Fibroblast of skin of abdomen (primary cell): ENCODE measurements at places on chromosomes 2 and 18.

- no peak for DNase-seq
These were observed 85.7 kb downstream of the SUCLG1 start for GRCh38 chr2:84373391-84373790.

GRCh38 chr2:2582998-2583545, 252.0 kb upstream of the MYT1L start:
- DNase-seq: no peak

DNA sequence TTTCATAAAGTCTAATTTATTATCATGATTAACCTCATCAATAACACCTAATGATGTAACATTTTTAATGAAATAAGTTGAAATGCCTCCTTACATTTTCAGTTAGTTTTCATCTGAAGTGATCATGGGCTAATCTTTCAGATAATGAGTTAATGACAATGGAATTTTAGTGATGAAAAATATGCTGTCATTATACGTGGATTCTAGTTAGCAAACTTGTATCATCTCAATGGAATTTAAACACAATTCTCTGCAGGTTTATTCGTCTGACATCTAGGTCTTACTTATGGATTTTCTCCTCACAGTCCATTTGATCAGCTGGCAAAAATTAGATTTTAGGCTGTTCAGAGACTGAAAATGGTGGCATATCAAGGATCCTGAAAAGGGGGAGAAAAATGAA, 885.0 kb downstream of the SLC4A3 start:
- peak; percentile 80 for DNase-seq

- peak; percentile 26 for DNase-seq
These were observed 339 bp downstream of the ACAA2 start for GRCh38 chr18:49813069-49813318.

- no peak for DNase-seq
These were observed 22.1 kb downstream of the ASB18 start for GRCh38 chr2:236242057-236242495.

DNA sequence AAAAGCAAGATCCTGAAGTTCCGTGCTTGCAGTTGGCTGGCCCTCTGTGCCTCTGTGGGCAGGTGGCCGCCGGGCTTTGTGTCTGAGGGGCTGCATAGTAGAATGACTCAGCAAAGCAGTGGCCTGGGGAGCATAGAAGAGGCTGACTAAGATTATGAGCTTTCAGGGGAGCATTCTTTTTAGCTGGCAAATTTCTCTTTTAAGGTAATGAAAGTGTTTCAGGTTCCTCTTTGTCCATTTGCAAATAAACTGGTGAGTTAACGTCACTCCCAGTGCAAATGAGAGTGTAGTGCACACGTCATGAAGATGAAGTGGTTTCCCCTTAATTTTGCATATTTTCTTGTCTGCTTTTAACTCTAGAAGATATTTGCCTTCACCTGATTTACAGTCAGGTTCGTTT, 98.6 kb downstream of the BCL2L11 start:
- DNase-seq: no peak

GRCh38 chr2:132550946-132551345, 119.1 kb downstream of the LYPD1 start:
- peak; percentile 25 for DNase-seq

GRCh38 chr2:75237296-75237695, 38.0 kb upstream of the TACR1 start:
- no peak for DNase-seq

GRCh38 chr2:12930391-12930790, 213.7 kb downstream of the TRIB2 start:
- peak; percentile 38 for DNase-seq

DNA sequence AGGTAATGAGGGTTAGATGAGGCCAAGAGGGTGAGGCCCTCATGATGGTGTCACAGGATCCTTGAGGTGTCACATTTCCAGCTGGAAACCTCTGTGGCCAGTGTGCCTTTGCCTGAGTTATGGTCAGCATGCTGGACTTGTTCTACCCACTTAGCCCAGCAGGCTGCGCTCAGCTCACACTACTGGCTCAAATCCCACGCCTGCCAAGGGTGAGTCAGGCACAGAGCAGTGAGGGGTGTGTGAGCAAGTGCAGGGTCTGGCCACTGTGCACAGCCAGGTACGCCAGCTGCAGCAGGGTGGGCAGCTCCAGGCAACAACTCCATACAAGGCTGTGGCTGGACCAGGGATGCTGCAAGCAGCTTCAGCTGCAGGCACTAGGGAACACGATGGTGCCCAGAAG, 616.6 kb upstream of the FSHR start:
- peak; percentile 41 for DNase-seq

DNA sequence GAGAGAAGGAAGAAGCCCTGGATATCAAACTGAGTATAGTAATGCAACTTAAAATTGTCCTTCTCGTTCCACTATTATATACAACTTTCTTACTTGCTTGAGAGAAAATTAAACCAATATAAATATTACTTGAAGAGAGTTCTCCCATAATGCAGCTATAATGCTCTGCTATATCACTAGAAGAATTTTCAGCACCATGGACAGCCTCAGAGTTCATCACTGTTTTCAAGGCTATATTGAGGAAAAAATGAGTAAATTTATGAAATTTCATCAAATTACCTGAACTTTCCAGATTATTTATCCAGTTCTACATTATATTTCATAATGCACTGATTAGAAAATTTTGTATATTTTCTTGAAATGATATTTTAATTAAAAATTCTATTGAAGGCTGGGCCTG, 1053.5 kb upstream of the FAM98A start:
- DNase-seq: no peak

DNA sequence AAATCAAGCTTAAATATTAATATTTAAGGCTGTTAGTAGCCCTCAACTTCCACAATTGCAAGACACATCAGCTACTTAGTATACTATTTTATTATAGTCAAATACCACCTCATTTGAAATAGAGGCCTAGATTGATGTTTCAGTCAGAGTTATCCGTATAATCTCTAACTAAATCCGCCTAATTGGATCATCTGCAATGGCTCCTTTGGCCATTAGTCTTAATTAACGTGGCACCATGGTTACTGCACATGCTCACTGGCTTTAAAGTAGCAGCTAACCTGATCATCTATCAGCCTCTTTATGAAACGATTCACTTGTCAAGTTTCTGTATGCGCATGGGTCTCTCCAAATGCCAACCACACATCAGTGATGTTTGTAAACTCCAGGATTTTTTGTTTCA, 112.3 kb downstream of the COLEC12 start:
- no peak for DNase-seq

GRCh38 chr2:206063635-206064034, 22.3 kb downstream of the INO80D start:
- no peak for DNase-seq

GRCh38 chr2:208065476-208065875, 40.1 kb upstream of the PLEKHM3 start:
- no peak for DNase-seq

DNA sequence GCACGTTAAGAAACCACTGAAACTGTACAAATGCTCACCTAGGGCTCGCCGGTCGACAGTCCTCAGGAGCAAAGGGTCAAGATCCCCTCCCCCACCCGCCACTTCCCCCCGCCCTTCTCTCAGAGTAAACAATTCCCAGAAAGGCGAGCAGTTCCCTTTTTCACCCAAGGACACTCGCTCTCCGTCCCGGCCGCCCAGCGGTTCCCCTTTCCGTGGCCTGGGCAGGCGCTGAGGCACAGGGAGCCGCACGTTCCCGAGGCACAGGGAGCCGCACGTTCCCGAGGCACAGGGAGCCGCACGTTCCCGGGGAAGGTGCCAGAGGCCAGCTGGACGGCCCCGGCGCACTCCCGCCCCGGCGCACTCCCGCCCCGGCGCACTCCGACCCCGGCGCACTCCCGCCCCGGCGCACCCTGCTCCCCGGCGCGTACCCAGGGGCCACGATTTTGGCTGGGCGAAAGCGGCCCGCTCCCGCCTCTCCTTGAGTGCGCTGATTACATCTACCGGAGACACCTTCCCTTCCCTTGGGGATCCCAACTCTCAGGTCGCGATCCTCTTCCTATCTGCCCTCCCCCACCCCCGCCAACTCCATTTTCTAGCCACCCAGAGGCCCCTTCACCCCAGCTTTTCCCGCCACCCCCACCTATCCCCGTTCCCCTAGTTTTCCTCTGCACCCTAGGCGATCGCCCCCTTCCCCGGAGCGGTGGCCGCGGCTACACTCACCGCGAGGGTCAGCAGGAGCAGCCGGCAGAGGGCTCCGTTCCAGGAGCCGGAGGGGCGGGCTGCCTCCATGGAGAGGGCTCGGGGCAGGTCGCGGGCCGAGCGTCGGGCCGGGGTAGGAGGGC, 817 bp downstream of the DSC2 start:
- no peak for DNase-seq

GRCh38 chr2:126953483-126953882, 54.8 kb downstream of the TEX51 start:
- no peak for DNase-seq

DNA sequence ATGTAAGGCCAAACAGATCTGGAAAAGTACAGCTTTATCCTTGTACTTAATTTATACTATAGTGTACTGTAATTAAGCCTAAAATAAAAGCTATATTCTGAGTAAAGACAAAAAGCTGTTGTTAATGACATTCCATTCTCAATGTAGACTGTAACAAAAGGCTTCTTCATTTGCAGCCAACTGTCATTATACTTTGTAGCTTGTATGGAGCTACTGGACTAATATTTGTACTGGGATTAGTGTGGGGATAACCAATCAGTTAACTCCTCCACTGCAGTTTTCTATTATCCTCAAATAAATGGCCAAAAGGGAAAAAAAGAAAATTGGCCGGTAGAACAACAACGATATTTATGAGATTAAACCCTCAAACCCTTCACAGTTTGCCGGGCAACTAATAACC, 66.5 kb downstream of the STK39 start:
- DNase-seq: no peak
